ENCODE measurements at places on chromosomes 1 and 21.

DNA sequence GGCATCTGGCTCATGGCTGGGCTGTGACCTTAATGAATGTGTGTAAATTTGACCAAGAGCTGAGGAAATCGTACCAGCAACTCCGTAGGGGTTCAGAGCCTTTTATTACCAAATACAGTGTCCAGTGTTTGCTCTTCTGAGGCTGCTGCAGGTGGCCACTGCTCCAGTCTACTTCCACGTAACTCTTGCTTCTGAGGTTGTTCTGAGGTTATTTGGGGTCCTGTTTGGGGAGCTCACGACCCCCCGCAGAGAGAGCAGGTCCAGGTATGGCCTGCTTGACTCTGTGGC is 33.6 kb downstream of the MAN1C1 start:
- DNase-seq = no peak

DNA sequence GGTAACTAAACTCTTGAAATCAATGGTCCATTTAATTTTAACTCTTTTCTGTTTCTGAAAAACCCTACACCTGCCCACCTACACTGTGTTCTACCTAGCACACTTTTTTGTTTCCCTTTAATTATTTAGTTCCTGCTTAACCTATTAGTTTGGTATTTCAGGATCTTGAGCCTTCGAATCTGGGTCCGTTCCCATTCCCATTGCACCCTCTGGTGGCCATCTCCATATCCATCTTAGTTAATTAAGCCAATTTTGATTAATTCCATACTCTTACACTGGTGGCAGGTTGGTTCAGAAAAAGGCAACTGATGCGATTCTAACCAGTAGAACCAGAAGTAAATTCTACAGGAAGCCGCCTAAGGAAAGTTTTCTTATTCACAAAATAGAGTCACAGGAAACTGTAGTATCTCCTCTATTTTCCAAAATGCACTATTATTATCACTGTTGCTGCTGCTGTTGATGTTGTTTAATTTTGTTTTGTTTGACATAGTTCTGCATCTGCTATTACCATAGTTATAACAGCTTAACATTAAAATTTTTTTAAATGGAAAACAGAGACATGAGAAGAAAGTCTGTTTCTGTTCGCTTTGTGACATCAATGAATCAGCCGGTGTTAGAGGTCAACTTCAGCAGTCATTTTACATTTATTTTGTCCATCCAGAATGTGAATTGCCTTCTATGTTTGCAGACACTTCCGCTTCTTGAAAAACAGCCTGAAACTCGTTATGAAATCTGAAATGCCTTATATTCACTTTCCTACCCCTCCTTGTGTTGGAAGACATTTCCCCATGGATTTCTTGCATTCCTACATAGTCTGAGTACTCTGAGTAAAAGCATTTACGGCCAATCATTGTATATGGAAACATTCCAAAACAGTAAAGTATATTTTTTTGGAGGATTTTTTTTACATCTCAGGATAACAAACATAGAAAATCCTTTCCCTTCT is 115.5 kb upstream of the NCAM2 start:
- DNase-seq = no peak

DNA sequence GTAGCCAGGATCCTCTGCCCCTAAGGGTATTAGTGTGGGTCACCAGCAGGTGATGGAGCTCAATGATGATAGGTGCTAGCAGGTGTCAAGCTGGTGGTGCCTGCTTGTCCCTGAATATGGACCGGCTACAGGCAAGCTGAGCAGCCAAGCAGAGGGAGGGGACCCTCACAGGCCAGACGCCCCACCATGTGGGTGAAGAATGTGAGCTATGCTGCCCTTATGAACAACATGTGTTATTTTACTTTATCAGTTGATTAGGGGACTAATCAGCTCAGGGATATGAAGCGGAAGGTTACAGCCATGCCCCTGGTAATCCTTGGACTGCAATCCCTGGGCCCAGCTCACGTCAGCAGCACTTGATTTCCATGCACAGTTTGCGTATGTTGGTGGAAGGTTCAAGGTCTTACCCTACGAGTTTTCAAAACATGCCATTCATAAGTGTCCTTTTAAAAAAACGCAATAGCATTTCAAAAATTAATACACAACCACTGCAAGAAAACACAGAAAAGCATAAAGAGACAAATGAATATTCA is 106.0 kb downstream of the CDC7 start:
- DNase-seq = no peak

DNA sequence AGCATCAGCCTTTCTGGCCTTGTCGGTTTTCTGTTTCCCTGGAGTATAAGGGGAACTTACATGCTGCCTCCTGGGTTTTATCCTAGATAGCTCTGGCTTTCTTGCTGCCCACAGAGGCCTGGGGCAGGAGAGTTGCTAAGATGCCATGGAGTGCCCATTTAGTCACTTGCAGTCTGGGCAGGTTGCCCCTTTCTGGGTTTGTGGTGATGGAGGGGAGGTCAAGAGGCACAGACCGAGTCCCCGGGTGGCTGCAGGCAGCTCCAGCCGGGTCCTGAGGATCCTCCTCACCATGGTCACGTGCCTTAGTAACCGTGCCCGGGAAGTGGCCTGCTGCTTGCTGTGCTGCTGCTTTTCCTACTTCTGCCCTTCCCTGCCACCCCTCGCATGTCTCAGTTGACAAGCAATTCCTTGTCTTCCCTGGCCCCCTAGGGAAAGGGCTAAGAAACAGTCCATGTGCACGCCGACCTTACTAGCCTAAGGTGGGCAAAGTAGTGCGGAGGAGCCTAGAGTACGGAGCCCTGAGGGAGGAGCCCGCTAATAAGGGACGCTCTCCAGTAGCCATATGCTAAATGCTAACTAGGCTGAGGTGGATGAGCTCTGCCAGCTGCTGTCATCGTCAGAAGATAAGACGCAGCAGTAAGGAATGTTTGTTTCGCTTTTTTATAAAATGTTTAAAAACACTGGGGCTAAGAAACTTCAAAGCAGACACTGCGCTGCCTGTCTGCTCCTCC is 34.8 kb downstream of the CLCA1 start:
- DNase-seq = no peak

DNA sequence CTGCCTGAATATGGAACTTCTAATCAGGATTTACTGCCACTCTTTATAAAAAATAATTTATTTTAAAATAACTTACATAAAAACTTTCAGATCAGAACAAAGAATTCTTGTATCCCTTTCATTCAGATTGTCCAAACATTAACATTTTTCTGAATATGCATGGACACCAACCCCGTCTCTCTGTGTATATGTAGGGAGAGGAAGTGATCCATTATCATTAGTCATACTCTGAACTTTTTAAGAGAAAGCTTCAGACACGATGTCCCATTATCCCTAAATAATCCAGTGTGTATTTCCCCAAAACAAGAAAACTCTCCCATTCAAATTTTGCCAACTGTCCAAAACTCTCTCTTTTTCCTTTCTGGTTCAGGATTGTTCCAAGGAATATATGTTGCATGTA is 122.3 kb upstream of the CXADR start:
- DNase-seq = no peak

DNA sequence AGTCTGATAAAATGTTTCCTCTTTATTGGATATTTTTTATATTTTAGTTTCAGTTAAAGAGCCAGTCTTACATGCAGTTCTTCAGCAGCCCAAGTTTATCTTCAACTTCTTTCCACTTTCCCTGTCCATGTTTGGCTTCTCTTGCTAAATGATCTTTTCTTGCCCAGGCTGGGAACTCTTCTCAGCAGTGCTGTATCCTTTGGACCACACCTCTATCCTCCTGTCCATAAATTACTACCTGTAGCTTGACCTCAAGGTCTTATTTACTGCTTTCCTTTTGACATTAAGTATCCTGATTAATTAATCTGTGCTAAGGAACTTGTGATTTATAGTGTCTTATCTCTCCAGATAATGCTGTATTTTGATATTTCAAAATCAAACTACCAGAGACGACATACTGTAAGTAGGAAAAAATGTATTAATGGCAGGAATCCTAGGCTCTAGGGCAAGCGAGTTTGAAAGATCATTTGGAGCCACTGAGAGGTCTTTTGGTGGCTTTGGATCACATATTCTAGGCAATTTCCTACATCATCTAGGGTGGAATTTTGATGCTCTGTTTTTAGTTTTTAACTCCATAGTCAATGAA is 20.5 kb upstream of the PDC start:
- DNase-seq = no peak

GRCh38 chr21:32732544-32732943 is 4.7 kb upstream of the SYNJ1 start:
- no peak for DNase-seq

DNA sequence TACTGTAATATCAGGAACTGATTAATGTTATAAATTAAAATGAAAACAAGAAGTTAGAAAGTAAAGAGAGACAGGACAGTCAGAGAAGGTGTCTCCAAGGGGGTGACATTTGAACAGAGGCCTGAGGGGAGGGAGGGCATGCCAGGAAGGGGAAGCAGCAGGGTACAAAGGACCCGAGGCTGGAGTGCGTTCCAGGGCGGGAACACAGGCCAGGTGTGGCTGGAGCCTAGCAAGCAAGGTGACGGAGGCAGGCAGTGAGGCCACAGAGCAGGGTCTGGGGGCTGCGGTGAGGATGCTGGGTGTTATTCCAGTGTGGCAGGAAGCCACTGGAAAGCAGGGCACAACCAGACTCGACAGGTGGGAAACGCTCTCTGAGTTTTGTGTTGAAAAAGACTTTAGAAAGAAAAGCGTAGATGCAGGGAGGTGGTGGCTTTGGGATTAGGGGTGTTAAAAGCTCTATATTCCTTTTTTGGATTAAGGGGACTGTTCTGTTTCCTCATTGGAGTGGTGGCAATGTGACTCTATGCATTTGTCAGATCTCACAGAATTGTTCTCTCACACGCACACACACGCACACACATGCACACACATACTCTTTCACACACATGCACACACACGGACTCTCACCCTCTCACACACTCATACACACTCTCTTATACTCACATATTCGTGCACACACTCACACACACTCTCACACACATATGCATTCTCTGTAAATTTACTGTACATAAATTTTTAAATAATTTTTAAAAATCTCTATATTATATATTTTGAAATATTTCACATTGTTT is 124.5 kb downstream of the GLIS1 start:
- no peak for DNase-seq

DNA sequence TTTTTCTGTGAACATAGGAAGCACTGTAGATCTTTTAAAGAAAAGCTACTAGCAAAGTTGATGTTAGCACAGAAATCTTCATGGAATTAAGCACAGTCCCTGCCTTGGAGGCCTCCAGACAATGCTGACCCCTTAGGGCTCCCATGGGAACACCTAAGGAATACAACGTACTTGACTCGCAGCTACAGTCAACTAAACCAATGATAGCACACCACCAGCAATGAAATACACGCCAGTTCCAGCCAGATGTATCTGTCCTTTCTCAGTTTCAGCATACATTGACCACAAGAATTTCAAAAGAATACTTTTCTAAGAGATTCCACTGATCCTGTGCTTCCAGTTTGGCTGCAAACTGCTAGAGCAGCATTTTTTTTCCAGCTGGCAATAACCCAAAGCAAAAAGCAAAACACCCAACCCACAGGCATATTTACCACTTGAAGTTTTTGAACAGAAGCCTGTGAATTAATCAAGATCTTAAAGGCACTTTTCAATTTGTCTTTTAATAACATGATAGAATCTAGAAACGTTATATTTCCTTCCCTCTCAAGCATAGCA is 42.8 kb upstream of the KRTAP11-1 start:
- no peak for DNase-seq

GRCh38 chr21:38506661-38507281 is 8.5 kb upstream of the ERG start:
- no peak for DNase-seq

GRCh38 chr1:167501515-167502191 is 16.7 kb downstream of the CD247 start:
- no peak for DNase-seq

DNA sequence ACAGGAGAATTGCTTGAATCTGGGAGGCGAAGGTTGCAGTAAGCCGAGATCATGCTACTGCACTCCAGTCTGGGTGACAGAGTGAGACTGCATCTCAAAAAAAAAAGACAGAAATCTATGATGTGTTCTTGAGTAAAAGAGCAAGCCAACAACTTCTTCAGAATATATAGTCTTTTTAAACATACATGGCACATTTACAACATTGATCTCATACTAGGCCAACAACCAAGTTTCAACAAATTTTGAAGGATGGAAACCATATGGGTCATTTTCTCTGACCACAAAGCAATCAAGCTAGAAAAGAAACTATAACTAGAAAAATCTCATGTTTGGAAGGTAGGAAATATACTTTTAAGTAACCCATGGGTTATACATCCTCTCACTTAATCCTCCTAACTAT is 38.3 kb downstream of the PAFAH2 start:
- DNase-seq = no peak

DNA sequence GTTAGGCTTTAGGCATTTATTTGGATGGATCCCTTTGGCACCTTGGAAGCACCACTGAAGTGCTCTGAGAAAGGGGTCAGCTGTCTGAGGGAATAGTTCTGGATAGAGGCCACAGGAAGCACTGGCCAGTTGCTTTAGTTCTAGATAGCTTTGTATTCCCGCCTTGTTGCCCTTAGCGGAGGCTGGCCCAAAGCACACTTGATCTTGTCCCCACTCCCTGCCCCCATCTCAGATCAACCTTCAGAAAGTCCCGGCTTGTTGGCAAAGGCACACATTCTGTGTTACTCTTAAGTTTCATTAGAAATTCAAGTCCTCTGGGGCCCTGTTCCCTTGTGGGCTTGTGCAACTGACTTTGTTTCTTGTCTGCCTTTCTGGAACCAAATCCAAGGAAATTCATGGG is 15.2 kb upstream of the NBL1 start:
- no peak for DNase-seq

- no peak for DNase-seq
Measured at GRCh38 chr1:4778056-4778455, 123.6 kb downstream of the AJAP1 start.

GRCh38 chr1:16906873-16907272 is 11.1 kb downstream of the RNU1-2 start:
- DNase-seq = no peak

Data from stimulated activated CD4-positive, alpha-beta T cell treated with anti-CD3 and anti-CD28 coated beads, Interleukin-2, amount 100 ng/mL, for 4 hours (primary cell).